ENCODE measurements at places on chromosomes 16 and 17.

- DNase-seq = no peak
Measured at GRCh38 chr17:74453665-74454196, 12.7 kb upstream of the CD300A start.

DNA sequence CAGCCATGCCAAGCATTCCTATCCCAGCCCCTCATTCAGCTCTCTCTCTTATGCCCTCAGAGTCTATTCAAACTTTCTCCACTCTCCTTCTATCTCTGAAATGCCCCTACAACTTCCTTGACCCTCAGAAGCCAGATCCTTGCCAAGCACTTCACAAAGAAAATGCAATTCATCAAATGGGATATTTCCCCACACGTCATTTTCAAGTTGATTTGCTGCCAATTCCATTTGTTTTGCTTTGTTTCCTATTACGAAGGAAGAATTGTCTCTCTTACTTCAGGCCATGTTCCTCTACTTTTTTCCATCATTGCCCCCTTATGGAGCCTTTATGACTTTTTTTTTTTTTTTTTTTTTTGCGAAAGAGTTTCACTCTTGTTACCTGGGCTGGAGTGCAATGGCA lies 9.2 kb upstream of the ALOX12 start:
- DNase-seq = no peak

DNA sequence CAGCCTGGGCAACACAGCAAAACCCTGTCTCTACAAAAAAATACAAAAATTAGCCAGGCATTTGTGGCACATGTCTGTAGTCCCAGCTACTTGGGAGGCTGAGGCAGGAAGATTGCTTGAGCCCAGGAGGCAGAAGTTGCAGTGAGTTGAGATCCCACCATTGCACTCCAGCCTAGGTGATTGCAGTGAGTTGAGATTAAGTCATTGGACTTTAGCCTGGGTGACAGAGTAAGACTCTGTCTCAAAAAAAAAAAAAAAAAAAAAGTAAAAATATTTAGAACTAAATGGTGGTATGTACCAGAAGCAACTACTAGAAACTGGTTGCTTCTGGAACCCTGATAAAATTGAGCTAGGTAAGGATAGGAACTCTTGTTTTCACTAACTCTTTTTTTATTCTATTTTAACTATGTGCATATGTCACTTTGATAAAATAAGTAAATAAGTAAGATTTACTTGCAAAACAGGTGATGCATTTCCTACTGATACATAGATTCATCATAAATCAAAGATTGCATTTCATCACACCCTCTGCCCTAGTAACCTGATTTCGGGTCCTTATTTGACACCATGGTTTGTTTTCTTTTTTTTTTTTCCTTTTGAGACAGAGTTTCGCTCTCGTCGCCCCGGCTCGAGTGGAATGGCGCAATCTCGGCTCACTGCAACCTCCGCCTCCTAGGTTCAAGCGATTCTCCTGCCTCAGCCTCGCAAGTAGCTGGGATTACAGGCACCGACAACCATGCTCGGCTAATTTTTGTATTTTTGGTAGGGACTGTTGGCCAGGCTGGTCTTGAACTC lies 66.0 kb downstream of the USP32 start:
- no peak for DNase-seq

DNA sequence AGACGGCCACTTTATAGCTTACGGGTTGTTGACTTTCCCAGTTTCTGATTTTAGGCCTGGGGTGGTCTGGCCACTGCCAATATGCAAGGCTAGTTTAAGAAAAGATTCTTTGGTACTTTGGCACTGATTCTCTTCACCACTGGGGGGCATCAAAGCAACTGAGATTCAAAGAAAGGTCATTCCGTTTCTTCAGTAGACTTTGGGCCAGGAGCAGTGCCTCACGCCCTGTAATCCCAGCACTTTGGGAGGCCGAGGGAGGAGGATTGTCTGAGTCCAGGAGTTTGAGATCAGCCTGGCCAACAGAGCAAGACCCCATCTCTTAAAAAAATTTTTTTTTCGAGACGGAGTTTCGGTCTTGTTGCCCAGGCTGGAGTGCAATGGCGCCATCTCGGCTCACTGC lies 53.0 kb downstream of the RPA1 start:
- no peak for DNase-seq

GRCh38 chr16:8632675-8633182 lies 11.2 kb downstream of the METTL22 start:
- no peak for DNase-seq

DNA sequence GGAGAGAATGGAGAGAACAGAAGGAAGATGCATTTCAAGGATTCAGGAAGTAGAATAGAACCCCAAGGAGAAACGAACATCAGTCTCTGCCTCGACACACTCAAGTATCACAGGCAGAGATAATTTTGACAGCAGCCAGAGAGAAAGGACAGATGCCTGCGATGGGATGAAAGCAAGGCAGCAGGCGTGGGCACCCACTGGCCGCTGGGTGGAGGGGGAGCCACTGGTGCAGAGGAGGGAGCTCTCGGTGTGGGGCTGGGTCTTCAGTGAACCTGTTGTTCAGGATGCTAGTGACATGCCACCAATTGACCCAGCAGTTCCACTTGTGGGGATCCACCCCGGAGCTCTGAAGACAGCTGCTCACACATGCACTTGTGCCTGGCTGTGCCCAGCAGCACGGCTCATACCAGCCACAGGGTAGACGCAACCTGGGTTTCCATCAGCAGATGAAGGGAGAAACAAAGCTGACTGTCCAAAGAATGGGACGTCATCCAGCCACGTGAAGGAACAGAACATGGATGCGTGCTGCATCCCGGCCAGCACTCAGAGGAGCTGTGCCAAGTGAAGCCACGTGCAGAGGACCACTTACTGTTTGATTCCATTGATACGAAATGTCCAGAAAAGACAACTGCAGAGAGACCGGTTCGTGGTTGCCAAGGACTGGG lies 127.0 kb downstream of the BANP start:
- no peak for DNase-seq

- DNase-seq = no peak
Measured at GRCh38 chr17:42034059-42034458, 14.2 kb downstream of the NKIRAS2 start.

DNA sequence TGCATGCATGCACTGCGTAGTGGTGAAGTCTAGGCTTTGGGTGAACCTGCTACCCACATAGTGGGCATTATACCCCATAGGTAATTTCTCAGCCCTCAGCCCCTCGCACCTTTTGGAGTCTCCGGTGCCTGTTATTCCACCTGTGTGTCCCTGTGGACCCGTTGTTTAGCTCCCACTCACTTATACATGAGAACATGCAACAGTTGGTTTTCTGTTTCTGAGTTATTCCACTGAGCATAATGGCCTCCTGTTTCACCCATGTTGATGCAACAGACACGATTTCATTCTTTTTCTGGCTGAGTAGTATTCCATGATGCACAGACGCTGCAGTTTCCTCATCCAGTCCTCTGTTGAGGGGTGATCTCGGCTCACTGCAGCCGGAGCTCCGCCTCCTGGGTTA lies 141.5 kb upstream of the CHMP6 start:
- DNase-seq = no peak

GRCh38 chr16:19583665-19584300 lies 28.3 kb downstream of the VPS35L start:
- peak; percentile 33 for DNase-seq

- no peak for DNase-seq
Measured at GRCh38 chr16:26335236-26335853, 643.6 kb downstream of the HS3ST4 start.

DNA sequence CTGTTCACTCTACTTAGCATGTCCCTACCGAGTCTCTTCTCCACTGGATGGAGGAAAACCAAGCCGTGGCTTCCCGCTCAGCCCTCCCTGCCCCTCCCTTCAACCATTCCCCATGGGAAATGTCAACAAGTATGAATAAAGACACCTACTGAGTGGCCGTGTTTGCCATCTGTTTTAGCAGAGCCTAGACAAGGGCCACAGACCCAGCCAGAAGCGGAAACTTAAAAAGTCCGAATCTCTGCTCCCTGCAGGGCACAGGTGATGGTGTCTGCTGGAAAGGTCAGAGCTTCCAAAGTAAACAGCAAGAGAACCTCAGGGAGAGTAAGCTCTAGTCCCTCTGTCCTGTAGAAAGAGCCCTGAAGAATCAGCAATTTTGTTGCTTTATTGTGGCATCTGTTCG lies 2.8 kb upstream of the LPCAT2 start:
- DNase-seq = no peak

GRCh38 chr17:47239619-47239966 lies 14.0 kb upstream of the ITGB3 start:
- DNase-seq = no peak

DNA sequence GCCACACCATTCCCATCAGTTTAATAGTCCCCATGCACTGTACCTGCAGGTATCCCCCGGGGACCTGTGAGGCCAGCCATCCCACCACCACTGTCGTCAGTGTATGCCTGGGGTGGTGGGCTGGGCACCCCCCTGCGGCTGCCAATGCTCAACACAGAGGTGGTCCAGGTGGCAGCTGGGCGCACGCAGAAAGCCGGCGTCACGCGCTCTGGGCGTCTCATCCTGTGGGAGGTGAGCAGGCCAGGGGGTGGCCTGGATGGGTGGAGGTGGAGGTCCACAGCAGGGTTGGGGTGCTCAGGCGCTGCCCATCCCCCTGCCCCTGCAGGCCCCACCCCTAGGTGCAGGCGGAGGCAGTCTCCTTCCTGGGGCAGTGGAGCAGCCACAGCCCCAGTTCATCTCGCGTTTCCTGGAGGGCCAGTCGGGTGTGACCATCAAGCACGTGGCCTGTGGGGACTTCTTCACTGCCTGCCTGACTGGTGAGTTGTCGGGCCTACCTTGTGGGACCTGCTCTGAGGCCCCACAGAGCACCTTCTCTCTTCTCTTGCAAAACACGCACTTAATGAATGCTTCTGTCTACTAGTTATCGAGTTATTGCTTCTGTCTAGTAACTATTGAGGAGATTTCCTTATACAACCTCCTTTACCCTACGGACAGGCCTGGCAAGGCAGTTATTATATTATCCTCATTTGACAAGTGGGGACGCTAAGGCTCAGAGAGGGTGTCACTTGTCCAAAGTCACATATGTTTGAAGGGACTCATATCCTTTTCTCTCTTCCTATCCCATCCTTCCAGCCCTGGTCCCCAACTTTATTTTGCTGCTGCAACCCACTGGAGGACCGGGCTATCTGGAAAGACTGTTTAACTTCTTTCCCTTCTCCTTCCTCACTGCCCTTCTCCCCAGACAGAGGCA lies 5.8 kb upstream of the TRAF4 start:
- DNase-seq = no peak

- DNase-seq = no peak
Measured at GRCh38 chr16:53612003-53612402, 91.7 kb downstream of the RPGRIP1L start.

DNA sequence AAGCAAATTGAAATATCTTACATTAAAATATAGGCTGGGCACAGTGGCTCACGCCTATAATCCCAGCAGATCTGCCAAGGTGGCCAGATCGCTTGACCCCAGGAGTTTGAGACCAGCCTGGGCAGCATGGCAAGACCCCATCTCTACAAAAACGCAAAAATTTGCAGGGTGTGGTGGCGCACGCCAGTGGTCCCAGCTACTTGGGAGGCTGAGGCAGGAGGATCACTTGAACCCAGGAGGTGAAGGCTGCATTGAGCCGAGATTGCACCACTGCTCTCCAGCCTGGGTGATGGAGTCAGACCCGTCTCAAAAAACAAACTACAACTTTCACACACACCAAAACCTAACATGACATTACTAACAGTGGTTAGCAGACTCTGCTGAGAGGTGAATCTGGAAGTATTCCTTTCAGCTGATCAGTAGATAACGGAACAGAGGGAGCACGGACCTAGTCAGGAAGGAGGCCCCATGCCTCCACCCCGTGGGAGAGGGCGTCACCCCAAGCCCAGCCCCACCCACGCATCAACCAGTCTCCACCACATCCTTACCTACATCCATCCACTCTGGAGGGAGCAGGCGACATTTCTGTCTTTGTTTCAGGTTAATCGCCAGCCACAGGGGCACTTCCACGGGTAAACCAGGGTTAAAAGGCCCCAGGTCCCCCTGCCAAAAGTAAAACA lies 1.7 kb downstream of the GINS2 start:
- no peak for DNase-seq

GRCh38 chr17:74645010-74645409 lies 21.5 kb upstream of the CD300E start:
- no peak for DNase-seq

DNA sequence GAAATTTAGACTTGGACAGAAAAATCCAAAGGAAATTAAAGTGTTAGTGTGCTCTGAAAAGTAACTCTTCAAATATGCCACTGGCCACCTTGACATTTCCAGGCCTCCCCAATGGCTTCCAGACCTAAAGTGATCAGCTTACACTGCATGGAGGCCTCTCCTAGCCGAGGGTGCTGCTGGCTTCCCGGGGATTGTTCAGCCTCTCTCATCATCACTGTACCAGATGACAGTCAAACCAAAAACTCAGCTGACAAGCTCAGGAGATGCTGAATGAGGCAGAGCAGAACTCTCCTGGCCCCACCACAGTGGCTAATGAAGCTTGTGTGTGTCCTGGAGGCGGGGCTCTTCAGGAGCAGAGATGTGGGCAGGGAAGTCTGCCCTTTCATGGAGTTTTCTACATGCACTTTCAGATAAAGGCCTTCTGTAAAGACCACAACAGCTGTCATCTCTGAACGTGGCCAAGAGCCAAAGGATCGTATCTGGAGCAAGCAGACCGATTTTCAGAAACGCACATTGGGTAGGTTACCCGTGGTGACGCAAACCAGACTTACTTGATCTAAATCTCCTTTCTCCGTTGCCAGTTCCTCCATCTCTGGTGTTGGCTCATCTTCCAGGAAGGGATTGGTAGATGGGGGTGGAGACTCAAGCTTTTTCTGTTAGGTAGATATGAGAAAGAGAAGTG lies 113.3 kb downstream of the VPS53 start:
- no peak for DNase-seq

- no peak for DNase-seq
Measured at GRCh38 chr17:43556292-43556691, 10.2 kb upstream of the ETV4 start.

GRCh38 chr17:67035131-67036083 lies 8.9 kb upstream of the CACNG1 start:
- no peak for DNase-seq

- no peak for DNase-seq
Measured at GRCh38 chr17:61402978-61403800, 3.5 kb downstream of the TBX2 start.

DNA sequence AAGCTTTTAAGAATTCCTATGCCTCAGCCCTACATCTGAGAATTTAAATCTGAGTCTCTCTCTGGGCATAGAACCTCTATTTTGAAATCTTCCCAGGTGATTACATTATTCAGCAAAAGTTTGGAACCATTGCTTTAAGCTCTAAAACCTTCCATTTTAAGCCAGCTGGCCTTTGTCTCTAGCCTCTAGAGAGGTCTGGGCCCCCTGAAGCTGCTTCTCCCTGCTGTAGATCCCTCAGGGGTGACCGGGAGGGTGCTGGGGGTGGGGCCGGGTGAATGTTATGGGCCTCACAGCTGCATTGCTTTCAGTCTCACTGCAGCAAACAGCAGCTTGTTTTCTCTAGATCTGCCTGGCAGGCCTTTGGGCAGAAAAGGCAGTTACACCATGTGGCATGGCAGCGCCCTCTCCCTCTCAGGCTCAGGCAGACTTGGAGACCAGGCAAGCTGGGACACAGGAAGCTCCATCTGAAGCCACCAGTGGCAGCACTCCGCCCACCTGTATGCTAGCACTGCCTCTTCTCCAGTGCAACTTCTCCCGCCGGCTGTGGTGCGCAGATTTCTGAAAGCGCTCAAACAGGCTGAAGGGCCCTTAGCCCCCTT lies 66.3 kb downstream of the MPRIP start:
- no peak for DNase-seq

Data from iPS DF 6.9 (cell line).